ENCODE measurements at places on chromosomes 2 and 18. TPM values are rescaled to one million over a fixed set of nuclear protein-coding genes. Genes with fewer than 3 reads are reported as not detected.

DNA sequence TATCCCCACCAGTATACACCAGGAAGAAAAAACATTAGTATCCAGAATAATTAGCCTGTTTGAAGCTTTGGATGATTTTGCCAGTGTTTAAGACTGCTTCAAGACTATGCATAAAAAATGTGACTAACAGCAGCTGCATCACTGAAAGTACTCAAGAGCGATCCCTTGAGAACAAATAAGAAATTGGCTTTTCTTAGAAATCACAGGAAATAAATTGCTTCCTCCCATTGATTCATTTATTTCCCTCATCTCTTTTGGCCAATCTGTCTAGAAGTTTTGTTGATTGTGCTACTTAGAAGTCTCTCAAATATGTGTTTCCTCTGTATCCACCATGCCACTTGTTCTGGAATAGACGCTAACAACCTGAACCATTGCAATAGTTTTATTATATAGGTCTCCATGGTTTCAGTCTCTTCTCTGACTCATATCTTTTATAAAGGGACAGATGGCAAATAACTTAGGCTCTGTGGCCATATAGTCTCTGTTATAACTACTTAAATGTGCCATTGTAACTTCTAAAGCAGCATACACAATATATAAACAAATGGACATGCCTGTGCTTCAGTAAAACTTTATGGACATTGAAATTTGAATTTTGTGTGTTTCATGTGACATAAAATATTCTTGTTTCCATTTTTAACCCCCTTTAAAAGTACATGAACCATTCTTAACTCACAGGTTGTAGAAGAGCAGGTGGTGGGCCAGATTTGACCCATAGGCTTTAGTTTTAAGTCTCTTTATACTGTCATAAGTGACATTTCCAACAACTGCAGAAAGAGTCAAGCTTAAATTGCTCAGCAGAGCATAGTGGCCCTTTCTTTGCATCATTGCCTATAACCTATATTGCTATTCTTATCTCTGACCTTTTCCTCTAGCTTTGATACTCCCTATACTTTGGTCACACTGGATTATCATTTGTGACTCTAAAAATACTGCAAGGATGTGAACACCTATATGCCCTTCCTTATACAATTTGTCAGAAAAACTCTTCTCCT lies 123.9 kb downstream of the MC4R start:
- DNase-seq, result no peak

- no peak for DNase-seq
These were observed 7.5 kb upstream of the MCFD2 start for GRCh38 chr2:46923041-46923528.

DNA sequence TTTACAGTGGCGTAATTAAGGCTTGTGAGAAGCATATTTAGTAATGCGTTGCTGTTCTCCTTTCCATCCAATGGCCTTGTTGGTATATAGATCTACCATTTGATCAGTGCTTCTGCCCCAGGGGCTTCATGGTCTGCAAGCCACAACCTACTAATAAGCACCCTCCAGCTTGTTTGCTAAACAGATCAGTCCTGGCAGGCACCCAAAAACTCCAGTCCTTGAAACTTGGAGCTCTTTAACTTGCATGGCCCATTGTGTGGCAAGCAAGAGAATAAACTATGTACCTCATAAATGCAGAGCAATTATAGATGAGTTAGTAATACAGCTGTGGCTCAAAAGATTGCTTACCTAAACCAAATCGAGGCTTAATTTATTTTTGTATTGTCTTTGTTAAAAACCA lies 158.5 kb downstream of the FTCDNL1 start:
- no peak for DNase-seq

The PREB gene
- 54.5 TPM for total RNA-seq

The GAD1 gene
- not detected for total RNA-seq

DNA sequence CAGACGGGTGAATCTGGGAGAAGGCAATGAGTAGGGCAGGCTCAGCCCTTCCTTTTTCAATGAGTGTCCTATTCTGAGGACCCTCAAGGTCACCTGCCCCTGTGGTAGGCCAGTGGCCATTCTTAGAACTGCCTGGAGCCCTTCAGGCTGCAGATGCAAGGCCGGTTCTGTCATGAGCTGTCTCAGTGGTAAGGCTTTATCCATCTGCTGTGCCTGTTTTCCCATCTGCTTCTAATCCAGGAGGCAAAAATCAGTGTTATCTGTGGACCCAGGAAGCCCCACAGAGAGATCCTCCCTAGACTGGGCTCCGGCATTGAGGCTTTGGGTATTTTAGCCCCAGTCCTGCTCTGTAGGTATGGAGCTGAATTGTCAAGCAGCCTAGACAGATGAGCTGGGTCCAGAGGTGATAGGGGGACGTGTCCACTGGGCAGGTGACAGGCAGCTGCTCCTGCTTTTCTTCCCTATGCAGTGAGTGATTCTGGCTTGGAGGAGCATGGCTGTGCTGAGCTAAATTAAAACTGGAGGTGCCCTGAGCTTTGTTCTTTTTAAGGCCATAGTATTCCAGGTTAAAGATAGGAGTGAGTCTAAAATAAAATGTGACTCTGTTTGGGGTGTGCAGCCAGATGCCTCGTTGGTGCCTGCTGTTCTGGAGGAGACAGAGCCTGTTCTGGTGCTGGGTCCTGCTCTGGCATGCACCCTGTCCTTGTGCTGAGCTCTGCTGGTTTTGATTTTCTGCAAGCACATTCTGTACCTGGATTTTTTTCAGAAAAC lies 92.5 kb downstream of the FHOD3 start:
- DNase-seq, result no peak

The CIB4 gene
- total RNA-seq, result not detected

DNA sequence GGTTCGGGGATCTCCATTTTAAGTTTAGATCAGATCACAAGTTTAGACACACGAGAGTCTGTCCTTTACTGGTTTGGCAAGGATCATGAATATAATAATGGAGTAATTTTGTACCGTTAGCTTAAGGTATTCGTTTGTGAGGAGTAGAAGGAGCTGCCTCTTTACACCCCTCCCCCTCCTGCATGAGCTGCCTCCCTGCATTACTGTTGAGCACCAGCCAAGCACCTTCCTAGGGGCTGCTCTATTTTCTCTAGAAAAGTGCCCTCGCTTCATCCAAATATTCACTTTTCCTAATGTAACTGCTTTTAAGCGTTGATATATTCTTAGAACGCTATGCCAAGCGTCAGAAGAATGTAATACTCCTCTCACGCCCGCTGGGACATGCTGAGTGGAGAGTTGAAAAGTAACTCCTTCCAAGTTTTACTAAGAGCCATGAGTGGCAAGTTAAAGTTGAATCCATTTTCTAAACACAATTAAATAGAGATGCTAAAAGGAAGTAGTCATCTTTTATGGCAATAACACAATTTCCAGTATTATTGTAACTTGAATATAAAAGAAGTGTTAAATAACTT lies 25.4 kb upstream of the SCN7A start:
- DNase-seq, result no peak

DNA sequence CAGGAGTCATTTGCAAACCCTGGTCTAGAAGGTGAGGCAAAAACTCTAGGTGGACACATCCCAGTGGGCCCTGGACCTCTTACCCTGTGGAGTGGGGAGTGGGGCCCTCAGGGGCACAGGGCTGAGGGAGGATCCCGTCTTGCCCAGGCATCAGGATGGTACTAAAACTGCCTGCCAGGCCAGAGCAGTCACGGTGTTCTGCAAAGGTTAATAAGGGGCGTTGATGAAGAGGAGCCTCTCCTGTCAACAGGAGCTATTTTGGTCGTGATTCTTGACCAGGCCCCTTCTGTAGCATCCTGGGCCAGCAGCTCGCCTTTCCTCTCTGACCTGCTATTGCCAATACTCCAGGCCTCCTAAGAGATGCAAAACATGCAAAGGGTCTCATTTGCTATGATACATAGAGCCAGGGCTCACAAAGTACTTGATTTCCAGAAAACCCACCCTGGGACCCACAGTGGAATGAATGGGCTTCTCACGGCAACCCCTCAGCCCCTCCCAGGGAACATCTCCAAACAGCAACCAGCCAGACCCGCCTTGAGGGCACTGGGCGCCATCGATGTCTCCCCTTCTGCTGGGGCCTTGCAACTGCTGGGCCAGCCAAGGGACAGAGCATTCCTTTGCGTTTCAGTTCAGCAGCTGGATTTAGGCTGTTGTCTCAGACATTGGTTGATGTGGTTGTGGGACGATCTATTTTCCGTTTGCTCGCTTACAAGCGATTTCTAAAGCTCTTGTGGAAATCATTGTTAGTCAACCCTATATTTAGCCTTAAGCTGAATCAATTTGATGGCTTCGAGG lies 111.1 kb downstream of the PDCL3 start:
- DNase-seq, result no peak

DNA sequence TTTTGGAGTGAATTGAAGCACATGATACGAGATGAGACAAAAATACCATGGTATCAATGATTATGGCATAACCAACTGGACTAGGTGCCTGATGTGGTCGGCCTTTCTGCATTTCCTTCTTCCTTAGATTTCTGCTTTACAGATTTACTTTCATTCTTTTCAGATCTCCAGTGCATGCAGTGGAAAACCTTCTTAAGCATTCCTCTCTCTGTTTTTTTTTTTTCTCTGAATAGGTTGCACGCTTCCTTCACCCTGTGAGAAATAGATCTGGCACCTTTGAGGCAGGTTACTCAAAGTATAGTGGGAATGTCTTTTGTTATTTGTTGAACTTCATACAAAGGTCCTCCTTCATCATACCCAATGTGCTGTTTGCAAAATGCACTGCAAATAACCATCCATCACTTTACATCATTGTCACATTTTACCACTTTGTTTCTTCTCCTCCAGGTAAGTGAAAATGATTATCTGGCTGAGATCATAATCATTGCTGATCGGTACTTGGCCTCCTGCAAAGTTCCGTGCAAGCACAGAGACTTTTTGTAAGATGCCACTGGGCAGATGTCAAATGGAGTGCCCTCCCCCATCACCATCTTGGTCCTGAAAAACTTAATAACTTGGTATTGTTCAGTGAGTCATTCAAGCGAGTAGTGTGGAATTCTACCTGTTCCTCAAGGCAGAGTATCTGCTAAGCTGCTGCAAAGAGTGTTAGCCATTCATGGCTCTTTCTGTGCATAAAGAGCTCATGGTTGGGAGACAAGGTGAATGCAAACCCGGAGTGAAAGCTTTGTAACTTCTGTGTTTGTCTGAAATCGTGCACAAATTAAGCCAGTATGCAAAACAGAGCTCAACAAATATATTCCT lies 30.0 kb upstream of the KLHL14 start:
- DNase-seq, result no peak

DNA sequence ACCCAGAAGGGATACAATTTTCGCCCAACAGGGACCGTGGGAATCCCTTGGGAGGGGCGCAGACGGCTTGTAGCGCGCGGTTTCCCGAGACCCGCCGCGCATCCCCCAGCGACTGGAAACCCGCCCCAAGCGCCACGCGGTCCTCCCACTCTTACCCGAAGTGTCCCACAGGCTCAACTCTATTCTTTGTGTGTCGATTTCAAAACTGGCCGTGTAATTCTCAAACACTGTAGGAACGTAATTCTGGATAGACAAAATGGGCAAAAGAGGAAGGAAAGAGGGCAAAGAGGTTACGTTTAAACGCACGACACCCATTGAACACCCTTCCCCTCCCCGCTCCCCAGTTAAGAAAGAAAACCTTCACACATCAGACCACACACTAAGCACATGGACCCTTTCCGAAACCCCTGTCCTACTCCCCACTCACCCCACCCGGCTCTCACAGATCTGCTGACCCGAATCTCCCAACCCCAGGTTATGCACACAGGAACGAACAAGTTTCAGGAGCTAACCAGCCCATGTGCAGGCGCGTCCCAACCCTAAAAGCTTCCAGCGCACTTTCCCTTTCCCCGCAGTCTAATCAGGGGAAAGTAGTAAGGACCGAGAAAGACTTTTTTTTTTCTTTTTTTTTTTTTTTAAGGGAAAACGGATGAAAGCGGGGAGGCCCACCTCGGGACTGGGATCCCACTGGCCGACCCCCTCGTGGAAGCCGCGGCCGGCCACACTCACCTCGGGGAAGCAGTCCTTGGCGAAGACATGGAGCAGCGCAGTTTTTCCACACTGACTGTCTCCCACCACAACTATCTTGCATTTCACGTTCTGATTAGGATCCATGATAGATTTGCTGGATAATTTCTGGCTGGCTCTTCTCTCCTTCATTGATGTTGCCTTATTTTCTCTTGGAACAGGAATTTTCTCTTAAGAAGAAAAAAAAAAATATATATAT lies 655 bp downstream of the RND3 start:
- peak; percentile 63 for DNase-seq

GRCh38 chr2:165698444-165698884 lies 95.6 kb downstream of the GALNT3 start:
- no peak for DNase-seq

The GATA6 gene
- total RNA-seq, result 56.3 TPM

The REEP1 gene
- 23.6 TPM for total RNA-seq

DNA sequence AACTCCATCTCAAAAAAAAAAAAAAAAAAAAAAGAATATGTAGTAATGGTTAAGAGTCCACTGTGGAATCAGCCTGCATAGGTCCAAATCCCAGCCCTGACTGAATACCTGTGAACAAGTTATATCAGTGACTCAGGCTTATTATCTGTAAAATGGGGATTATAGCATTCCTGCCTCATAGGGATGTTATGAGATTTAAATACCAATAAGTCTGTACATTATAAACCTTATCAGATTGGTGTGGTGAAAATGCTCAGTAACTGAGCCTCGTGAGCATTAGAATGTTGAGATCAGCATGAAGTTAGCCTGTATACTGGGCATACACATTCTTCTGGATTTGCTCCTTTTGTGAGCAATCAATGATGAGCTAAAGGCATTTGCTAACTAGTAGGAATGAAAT lies 3.0 kb upstream of the AMMECR1L start:
- DNase-seq, result no peak

DNA sequence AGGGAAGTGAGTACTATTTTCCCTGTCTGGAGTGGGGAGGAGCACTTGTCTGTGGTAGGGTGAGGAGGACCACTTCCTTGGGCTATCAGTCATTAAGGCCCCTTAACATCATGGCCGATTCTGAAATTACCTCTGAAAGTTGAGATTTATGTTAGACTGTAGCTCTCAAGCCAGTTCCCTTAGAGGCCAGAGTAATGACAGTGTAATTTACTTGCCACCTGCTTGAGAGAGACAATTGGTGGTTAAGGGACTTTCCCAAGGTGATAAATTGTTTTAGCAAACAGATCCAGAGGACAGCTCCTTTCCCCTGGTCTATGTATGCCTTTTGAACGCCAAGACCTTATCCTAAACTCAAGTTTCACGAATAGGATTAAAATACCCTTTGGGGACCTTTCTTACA lies 56.1 kb downstream of the NEDD4L start:
- no peak for DNase-seq

DNA sequence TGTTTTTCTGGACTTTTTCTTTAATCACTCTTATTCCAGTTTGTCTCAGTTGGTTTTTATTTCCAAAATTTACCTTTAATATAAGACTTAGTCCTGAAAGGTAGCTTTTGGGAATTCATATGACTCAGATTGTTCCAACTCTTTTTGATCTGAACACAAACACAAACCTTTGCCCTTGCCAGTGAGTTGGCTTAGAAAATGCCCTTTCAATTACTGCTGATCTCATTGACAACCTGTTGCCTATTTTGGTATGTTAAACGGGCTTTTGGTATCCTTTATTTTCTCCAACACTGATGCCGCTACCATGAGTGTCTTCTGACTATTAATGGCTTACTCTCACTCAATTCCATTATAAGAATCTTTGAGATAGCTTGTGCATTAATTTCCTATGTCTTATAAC lies 143.4 kb downstream of the GULP1 start:
- no peak for DNase-seq

- DNase-seq, result no peak
These were observed 146.4 kb downstream of the MYT1L start for GRCh38 chr2:2184549-2185249.

Measured in Right ventricle myocardium inferior (tissue), 1 donor.